GM23248 (cell line): ENCODE measurements at places on chromosomes 16 and 17. TPM values are rescaled to one million over a fixed set of nuclear protein-coding genes. Genes with fewer than 3 reads are reported as not detected.
A peak's percentile ranks its signal among the peaks of the same experiment; 100 is the strongest.

DNA sequence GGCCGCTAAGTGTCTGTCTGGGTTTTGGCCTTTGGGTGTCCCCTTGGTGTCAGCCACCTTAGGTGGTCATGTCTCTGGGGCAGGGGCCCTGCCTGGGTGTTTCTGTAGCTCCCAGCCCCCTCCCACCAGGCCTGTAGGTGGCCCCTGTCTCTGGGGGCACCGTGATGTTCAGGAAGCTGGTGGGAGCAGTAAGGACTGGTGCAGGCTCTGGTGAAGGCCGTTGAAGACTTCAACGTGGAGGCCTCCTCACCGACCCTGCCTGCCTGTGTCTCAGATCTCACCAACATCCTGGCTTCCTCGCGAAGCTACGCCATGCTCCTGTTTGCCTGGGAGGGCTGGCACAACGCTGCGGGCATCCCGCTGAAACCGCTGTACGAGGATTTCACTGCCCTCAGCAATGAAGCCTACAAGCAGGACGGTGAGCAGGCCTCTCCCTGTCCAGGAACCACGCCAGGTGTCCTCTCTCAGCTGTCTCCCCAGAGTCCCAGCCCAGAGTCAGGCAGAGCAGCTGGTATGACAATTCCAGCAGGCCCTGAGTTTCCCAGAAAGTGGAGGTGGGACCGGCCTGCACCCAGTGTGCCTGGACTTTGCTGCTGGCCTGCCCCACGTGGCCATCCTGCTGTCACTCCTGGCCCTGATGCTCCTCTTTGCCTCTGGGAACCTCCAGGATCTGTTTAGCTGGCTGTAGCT is 2.8 kb downstream of the ACE start:
- DNase-seq, result no peak

- DNase-seq, result no peak
These were observed 54.1 kb downstream of the ZDHHC7 start for GRCh38 chr16:84957192-84957591.

DNA sequence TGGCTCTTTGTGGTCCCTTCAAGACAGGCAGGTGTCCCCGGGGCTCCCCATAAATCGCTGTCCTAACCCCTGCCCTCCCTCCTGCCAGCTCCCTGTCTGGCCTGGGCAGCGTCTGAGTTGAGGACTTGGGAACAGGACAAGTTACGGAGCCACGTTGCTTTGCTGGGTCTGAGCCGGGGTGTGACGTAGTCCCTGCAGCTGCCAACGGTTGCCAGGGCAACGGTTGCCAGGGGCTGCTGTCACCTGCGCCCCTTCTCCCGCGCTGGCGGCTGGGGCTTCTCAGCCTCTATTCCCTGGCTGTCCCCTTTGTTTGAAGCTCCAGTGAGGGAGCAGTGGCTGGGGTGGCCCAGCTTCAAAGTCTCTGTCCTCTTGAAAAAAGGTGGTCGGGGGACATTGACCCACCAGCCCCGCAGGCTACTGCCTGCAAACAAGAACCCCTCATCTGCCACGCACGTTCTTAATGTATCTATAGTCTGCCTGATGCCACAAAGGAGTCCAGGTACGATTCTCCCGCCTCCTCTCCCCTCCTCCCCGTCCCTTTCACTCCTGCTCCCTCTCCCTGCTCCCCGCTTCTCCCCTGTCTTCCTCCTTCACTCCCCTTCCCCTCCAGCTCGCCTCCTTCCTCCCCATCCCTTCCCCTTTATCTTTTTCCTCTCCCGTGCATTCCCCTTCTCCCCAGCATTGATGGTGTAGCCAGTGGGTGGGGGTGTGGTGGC is 10.9 kb downstream of the ADGRG1 start:
- DNase-seq, result no peak

Gene RPGRIP1L
- 16.3 and 19.0 TPM in 2 replicates for total RNA-seq

- peak; percentile 38 for DNase-seq
These were observed 28.6 kb upstream of the SSTR5 start for GRCh38 chr16:1043881-1044451.

DNA sequence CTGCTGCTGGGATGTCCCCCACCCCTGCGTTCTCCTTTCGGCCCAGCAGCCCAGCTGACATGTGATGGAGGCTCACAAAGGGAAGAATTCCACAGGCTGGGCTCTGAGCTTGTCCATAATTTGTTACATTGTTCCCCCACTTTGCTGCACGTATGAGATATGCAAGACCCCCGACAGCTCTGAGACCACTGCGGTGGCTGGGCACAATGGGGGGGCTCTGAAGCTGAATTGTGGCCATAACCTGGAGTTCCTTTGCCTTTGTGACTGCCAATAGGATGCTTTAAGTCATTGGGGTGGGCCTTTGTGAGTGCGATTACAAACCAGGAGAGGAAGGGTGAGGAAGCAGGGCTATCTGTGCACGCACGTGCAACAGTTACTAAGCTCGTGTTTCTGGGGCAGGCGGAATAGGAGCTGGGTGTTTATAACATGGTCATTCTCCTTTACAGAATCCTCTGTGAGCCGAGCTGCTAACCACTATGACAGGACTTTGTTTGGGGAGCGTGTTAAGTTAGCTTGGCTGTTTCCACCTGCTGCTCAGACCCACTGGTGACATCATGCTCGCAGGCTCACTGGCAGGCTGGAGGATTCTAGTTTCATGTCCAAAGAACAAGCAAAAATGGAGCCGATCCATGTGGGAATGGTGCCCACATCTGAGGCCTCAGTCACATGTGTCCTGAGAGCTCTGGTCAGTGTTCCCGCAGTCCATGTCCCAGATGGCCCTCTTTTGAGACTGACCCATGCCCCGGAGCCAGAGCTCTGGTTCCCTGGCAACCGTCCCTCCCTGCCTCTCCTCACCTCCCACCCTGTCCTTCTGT is 208.3 kb upstream of the SALL1 start:
- DNase-seq, result peak; percentile 6

Gene PRSS27
- 0.76 TPM in 1 of 2 replicates, not detected in the other for total RNA-seq

- DNase-seq, result no peak
These were observed 463.2 kb downstream of the WWOX start for GRCh38 chr16:78562650-78563049.

Gene SRCIN1
- total RNA-seq, result not detected in 2 replicates

- no peak for DNase-seq
These were observed 29.7 kb upstream of the ZC3H18 start for GRCh38 chr16:88540346-88540977.

- DNase-seq, result peak; percentile 39
These were observed 3.2 kb downstream of the ZSCAN10 start for GRCh38 chr16:3095869-3096268.

DNA sequence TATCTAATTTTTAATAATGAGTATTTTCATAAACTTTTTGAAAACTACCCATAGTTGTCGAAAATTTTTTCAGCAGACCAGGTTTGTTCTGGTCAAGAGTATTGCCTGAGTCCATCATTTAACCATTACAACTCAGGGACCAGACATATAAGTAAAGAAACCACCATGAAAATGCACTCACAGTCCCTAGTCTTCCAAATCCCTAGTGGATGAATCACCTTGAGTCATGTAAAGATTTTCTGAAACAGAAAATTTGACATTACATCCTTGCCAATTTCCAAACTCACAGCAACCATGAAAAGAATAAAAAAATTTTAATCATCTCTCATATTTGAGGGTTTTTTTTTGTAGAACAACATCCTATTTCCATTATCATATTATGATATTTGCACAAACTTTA is 1337.5 kb upstream of the CDH8 start:
- DNase-seq, result peak; percentile 2

DNA sequence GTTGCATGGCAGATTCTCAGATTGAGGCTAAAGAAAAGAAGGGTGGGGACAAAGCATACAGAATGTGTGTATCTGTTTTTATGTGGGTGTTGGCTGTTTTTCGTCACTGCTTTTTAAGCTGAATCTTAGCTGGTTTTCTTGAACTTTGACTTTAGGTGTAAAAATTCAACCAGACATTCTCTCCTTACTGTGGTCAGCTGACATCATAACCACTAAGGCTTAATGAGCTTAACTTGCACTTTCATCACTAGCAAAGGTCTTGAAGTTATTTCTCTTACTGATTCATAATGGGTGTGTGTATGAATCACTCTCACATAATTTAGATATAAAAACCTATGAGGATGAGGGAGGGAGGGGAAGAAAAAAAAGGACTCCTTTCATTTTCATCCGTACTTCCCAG is 4.0 kb upstream of the CDC6 start:
- DNase-seq, result peak; percentile 96

Gene VPS25
- 93.0 and 96.0 TPM in 2 replicates for total RNA-seq

Gene SLC38A8
- total RNA-seq, result not detected in 2 replicates

Gene NHERF1
- total RNA-seq, result 6.6 and 8.0 TPM in 2 replicates

DNA sequence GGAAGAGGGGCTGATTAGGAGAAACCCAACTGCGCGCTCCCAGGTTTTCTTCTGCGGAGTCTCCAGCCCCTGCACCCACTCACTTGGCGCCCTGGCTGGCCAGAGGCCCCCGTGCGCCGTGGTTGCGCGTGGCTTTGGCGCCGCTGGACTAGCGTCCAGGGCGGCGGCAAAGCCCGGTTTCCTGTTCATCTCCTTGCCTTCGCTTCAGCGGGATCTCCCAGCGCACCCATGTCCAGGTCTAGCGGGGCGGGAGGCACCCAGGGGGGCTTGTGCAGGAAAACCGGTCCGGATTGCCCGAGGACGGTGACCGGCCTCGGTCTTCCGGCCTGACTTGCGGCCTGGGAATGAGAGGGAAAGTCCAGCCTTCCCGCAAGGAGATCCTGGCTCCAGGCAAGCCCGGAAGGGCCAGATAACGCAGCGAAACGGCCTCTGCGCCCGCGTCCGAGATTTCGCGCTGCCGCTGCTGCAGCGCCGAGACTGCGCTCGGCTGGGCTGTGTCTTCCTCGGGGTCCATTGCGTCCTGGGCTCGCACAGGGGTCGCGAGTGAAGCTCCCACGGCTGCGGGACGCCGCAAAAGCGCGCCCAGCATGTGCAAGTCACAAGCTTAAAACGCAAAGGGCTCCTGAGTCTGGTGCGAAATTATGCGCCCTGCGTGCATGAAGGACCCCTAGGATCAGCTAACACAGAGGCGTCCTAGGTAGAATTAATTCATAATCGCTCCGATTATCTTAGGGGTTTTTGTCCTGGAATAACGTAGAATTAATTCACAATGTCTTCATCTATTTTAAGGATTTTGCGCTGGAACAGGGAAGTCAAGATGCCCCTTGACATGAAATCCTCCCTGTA is 5.7 kb downstream of the FOXF1 start:
- peak; percentile 54 for DNase-seq

Gene TSNAXIP1
- total RNA-seq, result 0.65 and 2.4 TPM in 2 replicates

Gene MAPK8IP3
- total RNA-seq, result 28.3 and 58.9 TPM in 2 replicates

GRCh38 chr16:17384471-17384870 is 86.3 kb downstream of the XYLT1 start:
- DNase-seq, result no peak

- DNase-seq, result peak; percentile 66
These were observed 24.5 kb downstream of the RCVRN start for GRCh38 chr17:9880582-9880999.

GRCh38 chr17:58308173-58308984 is 20.2 kb downstream of the TSPOAP1 start:
- no peak for DNase-seq

- DNase-seq, result no peak
These were observed 1.1 kb downstream of the LASP1NB start for GRCh38 chr17:38926293-38927070.

- DNase-seq, result no peak
These were observed 39.4 kb upstream of the ZNF469 start for GRCh38 chr16:88343271-88343791.

Gene ALOX12B
- not detected in 2 replicates for total RNA-seq

Gene SLFN12L
- total RNA-seq, result 0.11 TPM in 1 of 2 replicates, not detected in the other

DNA sequence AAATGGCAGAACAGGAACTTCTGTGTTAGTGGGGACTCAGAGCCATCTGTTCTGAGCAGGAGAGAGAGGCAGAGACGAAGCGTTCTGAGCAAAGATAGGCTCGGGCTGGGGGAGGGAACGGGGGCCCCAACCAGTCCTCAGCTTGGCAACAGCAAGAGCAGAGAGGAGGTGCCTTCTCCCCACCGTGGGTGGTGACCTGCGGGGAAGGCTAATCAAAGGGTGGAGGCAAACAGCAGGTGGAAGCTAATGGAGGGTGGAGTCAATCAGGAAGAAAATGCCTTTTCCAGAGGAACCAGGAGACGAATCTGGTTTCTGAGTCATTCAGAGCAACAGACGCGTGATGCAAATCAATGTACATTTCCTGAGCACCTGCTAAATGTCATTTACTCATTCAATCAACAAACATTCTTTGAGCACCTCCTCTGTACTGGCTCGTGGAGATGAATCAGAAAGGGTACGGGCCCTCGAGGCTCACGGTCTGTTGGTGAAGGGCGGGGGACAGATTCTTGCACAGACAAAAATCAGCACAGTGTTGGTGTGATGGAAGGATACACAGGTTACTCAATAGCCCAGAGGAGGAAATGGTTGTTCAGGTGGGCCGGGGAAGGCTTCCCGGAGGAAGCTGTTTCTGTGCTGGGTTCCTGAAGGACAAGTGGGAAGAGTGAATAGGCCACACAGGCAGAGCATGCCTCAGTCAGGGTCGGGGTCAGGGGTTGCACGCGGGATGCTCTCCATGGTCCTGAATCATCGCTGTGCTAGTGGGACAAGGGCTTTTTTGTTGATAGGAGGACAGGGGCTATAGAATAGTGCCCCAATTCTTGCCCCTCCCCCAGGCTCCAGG is 5.7 kb upstream of the SPNS2 start:
- peak; percentile 27 for DNase-seq

Gene TNS4
- total RNA-seq, result not detected in 2 replicates

DNA sequence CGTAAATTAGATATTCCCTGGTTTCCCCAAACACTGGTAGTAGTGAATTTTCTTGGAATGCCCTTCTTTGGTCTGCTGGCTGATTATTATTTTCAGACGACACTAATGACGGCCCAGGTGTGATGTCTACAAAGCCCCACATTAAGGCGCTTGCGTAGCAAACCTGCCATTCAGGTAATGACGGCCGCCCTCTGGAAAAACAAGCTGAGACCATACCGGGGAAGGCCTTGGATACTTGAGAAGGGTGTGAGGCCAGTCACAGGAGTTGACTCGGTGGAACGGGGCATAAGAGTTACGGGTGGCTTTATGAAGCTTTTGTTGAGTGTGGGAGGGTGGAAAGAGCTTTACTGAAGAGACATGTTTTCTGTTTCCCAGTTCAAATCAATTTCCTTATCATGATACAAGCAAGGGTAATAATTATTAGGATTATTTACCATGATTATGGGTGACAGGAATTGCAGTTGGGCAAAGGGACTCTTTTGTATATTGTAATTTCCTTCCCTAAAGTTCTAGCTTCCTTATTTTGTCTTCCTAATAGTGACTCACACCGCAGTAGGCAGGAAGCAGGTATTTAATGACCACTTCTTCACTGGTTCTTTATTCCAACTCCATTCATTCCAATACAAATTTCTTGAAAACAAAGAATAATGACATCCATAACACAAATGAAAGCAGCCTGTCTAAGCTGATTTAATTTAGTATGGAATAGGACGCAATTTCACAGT is 24.8 kb downstream of the KRT23 start:
- DNase-seq, result no peak
